Epithelial cell of prostate (primary cell): ENCODE measurements at places on chromosomes 3 and 15.

DNA sequence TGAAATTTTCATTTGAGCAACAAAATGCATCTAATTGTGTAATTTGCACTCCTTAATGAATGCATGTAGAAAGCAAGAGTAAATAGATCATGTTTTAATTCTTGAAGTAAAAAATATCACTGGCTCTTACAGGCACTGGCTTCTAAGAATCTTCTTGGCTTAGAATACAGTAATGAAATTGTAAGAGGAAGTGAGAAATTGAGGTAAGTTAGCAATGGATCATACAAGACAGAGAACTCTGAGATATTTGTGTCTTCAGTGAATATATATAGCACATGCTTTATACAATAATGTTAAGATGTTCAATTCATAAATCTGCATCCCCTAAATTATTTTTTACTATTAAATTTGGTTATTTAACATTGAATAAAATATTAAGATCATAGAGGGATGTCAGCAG, 465.0 kb downstream of the CNTN3 start:
- DNase-seq = no peak

GRCh38 chr3:184500344-184500923, 61.2 kb upstream of the EPHB3 start:
- no peak for DNase-seq

GRCh38 chr3:11381141-11381540, 108.9 kb downstream of the ATG7 start:
- DNase-seq = no peak

GRCh38 chr3:25556447-25556846, 108.3 kb downstream of the TOP2B start:
- no peak for DNase-seq

DNA sequence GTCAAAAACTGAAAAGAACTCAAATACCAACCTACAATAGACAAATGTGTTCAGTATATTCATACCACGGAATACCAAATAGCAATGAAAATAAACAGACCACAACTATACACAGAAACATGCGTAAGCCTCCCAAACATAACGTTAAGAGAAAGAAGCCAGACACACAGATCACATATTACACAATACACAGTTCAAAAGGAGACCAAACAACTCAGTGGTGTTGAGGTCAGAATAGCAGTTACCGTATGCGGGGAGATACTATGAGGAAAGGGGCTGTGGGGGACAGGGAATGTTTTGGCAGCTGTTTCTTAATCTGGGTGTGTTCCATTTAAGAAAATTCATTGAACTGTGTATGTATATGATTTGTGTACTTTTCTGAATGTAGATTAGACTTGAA, 6.6 kb downstream of the OSBPL10 start:
- no peak for DNase-seq

DNA sequence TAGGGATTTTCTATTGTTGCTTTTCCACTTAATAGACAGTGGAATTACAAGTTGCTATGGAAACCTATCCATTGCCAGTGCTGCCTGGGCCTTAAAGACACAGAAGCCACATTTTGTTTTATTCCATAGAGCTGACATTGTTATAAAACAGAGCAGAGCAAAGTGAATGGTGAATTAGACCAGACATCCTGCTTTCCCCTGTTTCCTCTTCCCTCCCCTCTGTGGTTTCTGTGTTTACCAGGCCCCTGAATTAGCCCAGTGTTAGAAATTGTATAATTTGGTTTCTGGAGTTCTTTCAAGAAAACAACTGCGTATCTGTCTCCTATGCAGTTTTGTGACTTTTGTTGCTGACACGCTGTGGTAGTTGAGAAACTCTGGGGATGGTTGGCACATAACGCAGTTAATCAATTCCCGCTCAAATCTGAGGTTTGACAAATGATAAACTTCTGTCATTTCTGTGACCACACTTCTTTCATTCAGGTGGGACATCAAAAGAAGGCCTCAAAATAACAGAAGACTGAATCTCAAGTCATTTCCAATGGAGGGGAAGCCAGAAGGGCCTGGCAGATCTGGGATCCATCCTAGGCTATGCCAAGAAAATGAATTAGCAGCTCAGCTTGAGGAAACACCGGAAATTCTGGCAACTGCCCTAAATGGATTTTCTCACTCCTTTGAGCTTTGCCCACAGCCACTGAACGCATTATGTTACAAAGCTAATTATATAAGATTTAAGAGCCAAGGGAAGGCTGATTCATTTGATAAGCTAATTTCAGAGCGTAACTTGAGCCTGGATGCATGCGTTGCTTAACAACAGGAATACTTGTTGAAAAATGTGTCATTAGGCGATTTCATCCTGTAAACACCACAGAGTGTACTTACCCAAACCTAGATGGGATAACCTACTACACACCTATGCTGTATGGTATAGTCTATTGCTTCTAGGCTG, 46.9 kb downstream of the NR1D2 start:
- no peak for DNase-seq
